ENCODE measurements at places on chromosomes 6 and 20. TPM values are rescaled to one million over a fixed set of nuclear protein-coding genes. Genes with fewer than 3 reads are reported as not detected.

TAF8 gene
- 14.9 TPM for total RNA-seq

BTN1A1 gene
- not detected for total RNA-seq

NMBR gene
- total RNA-seq: not detected

HELZ2 gene
- total RNA-seq: 30.1 TPM

COL11A2 gene
- under 0.01 TPM for total RNA-seq

Measured in dermis microvascular lymphatic vessel endothelial cell (primary cell).